Activated naive CD8-positive, alpha-beta T cell treated with anti-CD3 and anti-CD28 coated beads for 36 hours (primary cell): ENCODE measurements at places on chromosomes 11 and 22. TPM values are rescaled to one million over a fixed set of nuclear protein-coding genes. Genes with fewer than 3 reads are reported as not detected.

DNA sequence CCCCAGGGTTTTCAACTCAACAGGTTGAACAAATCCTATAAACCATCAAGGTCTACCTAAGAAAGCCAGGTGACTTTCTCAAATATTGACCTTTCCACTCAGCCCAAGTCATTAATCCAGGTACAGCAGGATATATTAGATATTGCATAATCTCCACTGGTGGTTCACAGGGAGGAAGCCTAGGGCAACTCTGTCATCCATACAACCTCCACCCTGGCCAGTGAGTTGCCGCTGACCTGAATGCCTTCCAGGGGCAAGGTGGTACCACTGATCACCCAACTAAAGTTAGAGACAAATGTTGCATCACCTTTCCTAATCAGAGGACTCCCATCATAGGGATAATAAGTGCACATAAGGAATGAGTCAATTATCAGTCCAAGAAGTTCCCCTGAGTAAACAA is 22.9 kb downstream of the GUCD1 start:
- DNase-seq: no peak

DNA sequence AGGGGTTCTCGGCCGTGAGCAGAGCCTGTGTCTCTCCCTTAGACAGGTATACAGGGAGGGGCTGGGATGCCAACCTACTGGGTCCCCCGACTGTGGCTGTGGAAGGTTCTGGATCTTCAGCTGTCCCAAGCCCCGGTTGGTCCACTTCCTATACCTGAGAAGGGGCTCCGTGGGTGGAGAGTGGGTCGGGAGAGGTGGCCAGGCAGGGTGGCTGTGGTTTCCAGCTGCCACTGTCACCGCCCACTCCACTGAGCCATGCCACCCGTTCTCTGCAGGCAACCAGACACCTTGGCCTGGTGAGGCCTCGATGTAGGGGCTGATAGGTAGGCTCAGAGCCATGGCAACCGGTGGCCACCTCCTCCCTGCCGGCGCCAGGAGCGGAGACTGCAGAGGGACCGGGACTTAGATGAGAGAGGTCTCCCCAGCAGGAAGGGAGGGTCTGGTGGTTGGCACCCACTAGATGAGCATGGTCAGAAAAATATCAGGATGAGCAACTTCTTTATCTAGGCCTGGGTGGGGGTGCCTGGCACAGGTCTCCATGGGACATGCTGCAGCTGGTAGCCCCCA is 53.8 kb downstream of the TRIOBP start:
- no peak for DNase-seq

GRCh38 chr11:104161751-104162450 is 2.0 kb downstream of the PDGFD start:
- DNase-seq: no peak

DNA sequence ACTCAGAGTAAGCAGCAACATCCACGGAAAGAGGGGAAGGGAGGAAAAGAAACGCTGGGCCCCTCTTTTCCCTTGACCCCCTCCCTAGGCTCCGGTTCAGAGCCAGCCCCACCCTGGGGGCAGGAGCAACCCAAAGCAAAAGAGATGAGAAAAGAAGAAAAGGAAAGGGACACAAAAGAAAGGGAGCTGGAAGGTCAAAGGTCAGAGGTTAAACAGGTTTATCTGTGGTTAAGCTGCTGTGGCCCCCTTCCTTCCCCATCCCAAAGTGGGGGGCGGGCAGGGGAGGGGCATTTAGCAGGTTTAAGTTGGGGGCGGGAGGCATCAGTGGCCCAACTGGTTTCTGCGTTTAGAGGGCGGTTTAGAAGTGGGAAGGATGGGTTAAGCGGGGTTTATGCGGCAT is 35.6 kb downstream of the SLC22A12 start:
- no peak for DNase-seq

DNA sequence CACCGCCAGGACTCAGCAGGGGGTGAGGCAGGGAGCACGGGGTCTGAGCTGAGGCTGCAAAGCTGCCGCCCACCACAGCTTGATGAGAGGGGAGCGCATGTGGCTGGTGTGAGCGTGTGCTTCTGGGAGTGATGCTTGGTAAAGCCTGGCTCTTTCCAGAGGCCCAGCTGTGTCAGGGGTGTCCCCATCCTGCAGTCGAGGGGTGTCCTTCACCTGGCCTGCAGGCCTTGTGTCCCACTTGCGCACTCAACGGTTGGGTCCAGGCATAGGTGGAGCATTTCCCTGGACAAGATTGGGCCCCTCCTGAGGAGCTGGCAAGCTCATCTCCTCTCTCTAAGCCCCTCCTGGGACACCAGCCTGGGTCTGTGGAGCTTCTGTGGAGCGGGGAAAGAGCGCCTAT is 273.9 kb downstream of the TBC1D22A start:
- no peak for DNase-seq

MIF gene
- 1,275 TPM for total RNA-seq
